AG04450 (cell line): ENCODE measurements at places on chromosomes 16 and 17. TPM values are rescaled to one million over a fixed set of nuclear protein-coding genes. Genes with fewer than 3 reads are reported as not detected.
A peak's percentile ranks its signal among the peaks of the same experiment; 100 is the strongest.

HASPIN gene
- polyA plus RNA-seq = 1.3 and 1.6 TPM in 2 replicates

CBFA2T3 gene
- not detected in 2 replicates for polyA plus RNA-seq

MYH11 gene
- 0.20 and 0.22 TPM in 2 replicates for polyA plus RNA-seq

DNA sequence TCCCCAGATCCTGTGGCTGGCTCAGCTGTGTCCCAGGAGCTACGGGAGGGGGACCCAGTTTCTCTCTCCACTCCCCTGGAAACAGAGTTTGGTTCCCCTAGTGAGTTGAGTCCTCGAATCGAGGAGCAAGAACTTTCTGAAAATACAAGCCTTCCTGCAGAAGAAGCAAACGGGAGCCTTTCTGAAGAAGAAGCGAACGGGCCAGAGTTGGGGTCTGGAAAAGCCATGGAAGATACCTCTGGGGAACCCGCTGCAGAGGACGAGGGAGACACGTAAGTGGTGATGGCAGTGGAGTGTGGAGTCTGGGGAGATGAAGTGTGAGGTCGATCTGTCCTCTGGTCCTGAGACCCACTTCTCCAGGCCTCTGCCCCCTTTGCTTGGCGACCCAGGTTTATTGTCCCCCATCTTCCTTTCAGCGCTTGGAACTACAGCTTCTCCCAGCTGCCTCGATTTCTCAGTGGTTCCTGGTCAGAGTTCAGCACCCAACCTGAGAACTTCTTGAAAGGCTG, 585 bp downstream of the WRAP53 start:
- no peak for DNase-seq

GRCh38 chr16:11892761-11893160, 23.0 kb downstream of the GSPT1 start:
- no peak for DNase-seq

DNA sequence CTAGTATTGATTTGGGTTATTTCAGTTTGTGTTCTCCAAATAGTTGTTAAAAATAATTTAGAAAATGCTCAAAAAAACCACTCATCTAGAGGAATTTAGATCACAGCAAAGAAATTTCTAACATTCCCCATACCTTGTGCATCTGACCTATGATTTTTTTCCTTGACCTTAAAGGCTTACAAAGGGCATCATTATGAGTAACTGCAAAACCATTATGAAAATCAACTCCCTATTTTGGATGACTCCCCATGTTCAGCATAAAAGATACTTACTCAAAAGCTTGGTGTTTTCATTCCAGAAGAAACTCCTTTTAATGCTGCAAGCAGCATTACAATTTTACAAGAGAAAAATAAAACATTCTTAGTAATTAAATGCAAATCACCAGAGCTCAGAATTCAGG, 83.2 kb downstream of the GRIN2A start:
- no peak for DNase-seq

- DNase-seq = no peak
These were observed 98.7 kb downstream of the ABCC12 start for GRCh38 chr16:48057048-48057447.

- no peak for DNase-seq
These were observed 30.0 kb downstream of the CFAP52 start for GRCh38 chr17:9606453-9606852.

DNA sequence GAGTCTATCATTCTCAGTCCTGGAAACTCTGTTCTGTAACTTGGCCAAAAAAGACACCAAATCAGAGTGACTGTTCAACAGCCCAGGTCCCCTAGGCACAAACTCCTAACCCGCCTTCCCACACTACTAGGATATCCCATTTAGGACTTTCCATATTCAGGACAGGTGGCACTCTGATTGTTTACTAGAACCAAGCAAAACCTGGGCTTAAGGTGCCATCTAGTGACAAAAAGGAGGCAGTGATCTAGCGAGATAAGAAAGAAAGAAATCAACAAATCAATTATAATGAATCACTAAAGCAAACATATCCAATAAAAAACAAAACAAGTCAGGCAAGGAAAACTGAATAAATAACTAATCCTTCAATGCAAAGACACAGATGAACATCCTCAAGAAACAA, 203.9 kb downstream of the CEP112 start:
- DNase-seq = peak; percentile 7

DNA sequence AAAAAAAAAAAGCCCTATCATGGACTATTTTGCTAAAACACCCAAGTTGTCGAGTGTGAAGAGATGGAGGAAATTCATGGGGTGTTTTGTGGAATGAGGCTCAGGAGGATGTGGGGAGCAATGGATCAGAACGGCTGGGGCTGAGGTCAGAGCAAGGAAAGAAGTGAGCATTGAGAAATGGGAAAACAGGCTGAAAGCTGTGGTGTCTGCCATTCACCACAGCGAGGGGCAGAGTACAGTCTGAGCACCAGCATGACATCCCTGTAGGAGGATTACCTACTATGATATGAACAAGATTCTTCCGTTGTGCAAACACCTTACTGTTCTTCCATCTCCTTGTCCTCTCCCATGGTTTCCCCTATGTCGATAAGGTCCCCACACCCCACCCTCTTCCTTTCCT, 193.1 kb downstream of the TMEM114 start:
- DNase-seq = no peak
